ENCODE measurements at places on chromosomes 1 and 21.

- no peak for DNase-seq
These were observed 333.4 kb downstream of the CHRM3 start for GRCh38 chr1:239719642-239720258.

DNA sequence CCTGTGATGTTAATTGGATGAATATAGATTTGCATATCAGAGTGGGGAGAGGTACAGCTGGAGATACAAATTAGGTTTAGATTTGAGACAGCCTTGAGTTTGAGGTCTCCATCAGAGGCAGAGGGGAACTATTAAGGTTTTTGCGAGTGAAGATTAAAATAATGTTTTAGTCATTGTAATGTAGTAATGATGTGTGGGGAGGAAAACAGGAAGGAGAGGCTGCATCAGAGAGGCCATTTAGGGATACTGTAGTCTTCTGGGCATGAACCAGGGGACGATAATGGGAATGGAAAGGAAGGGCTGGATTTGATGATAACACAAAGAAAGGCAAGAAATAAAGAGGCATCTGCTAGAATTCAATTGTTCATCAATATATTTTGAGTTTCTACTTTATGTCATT is 9.5 kb downstream of the CD84 start:
- no peak for DNase-seq

GRCh38 chr1:187443939-187444338 is 615.2 kb downstream of the PLA2G4A start:
- no peak for DNase-seq

DNA sequence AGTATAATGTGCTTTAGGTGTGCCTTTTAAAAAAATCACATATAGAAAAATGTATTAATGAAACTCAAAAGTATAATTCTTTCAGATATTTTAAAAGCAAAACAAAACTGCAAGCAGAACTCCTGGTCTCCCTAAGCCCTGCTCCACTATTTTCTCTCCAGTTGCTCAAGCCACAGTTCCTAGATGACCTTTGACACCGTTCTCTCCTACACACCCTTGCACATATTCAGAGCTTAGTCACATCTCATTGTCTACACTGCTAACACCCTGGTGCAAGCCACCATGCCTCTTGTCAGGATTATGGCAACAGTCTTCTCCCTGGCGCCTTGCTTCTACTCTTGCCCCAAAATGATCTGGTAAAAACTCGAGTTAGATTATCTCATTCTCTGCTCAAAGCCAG is 50.2 kb upstream of the ROR1 start:
- DNase-seq = no peak

GRCh38 chr1:41390573-41390972 is 29.3 kb downstream of the FOXO6 start:
- DNase-seq = no peak

GRCh38 chr1:119794876-119795240 is 16.4 kb downstream of the REG4 start:
- DNase-seq = no peak

DNA sequence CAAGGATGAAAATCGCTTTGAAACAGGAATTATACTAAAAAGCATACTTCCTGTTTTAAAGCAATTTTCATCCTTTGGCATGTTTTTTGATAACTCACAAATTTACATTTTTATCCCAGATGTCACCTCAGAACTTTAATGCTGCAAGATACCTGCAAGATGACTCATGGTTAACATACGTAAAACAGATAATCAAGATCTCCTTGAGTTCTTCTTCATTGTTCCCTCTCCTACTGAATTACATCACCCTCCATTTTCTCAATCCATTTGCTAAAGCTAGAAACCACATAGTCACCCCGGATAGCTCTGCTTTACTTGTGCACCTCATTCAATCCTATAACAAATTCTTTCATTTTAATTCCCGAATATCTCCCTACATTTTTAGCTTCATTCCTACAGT is 1114.2 kb downstream of the PLA2G4A start:
- DNase-seq = no peak

All from NCI-H510A (cell line).